ENCODE measurements at places on chromosomes 16 and 17.

- DNase-seq, result no peak
These were observed 121.2 kb downstream of the SNX29 start for GRCh38 chr16:12097523-12098428.

DNA sequence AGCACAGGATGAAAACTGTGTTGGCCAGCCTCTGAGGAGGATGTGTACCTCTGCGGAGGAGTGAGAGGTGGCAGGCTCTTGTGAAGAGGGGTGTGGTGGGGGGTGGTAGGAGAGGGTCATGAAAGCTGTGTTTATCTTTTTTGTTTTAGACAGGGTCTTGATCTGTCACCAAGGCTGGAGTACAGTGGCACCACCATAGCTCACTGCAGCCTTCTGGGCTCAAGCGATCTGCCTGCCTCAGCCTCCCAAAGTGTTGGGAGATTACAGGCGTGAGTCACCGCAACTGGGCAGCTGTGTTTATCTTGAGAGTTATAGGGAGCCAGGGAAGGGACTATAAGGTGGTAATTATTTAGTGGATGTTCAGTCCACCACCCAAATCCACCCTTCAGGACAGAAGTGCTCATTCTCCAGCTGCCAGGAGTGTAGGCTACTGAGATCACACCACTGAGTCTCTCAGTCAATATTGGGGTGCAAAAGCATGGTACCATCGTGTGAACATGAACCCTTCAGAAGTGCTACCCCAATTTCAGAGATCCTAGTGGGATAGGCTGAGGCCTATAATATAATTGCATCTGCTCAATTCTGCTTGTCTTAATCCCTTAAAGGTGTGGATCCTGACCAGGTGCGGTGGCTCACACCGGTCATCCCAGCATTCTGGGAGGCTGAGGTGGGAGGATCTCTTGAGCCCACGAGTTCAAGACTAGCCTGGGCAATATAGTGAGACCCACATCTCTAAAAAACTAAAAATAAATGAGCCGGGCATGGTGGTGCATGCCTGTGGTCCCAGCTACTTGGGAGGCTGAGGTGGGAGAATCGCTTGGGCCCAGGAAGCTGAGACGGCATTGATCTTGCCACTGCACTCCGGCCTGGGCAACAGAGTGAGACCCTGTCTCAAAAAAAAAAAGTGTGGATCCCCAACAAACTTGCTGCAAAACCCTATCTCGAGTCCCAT lies 788 bp upstream of the EXOC3L1 start:
- DNase-seq, result no peak

DNA sequence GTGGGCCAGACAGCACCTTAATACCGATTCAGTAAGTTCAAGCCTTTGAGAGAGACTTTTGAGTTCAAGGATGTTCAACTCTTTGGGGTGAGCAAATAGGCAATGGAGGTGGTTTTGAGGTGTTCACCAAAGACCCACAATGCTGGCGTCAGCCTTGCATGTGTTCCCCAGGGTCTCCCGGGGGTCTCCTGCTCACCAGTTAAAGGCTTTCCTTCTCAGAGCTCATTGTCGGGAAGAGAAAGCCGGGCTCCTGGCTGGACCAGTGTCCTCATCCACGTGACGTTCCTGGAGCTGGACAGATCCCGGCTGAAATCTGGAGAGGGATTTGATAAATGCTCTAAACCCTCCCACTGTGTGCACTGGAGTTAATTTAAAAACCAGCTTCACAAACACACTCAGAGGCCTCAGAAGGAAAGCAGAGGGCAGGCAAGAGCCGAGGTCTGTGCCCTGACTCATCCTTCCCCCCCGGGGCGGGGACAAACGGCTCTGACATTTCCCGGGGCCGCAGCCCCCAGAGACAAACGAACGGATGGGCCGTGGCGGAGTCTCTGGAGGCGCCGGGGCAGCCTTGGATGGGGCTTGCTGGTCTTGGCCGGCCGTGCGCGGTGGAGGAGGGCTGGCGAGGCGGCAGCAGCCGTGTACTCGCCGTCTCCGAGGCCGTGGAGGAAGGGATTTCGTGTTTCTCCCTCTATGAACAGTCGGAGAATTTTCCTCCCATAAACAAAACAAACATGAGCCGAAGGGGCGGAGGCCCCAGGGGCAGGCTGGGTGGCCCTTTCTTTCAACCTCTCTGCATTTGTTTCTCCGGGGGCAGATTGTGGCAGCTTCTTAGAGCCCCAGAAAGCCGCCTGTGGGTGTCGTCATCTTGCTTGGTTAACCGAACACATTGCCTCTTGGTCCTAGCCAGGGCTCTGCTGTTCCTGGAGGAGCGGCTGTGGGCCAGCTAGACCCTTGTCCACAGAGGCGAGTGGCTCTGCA lies 94.2 kb downstream of the NTN1 start:
- no peak for DNase-seq

GRCh38 chr17:56269556-56270389 lies 116.5 kb downstream of the ANKFN1 start:
- no peak for DNase-seq

DNA sequence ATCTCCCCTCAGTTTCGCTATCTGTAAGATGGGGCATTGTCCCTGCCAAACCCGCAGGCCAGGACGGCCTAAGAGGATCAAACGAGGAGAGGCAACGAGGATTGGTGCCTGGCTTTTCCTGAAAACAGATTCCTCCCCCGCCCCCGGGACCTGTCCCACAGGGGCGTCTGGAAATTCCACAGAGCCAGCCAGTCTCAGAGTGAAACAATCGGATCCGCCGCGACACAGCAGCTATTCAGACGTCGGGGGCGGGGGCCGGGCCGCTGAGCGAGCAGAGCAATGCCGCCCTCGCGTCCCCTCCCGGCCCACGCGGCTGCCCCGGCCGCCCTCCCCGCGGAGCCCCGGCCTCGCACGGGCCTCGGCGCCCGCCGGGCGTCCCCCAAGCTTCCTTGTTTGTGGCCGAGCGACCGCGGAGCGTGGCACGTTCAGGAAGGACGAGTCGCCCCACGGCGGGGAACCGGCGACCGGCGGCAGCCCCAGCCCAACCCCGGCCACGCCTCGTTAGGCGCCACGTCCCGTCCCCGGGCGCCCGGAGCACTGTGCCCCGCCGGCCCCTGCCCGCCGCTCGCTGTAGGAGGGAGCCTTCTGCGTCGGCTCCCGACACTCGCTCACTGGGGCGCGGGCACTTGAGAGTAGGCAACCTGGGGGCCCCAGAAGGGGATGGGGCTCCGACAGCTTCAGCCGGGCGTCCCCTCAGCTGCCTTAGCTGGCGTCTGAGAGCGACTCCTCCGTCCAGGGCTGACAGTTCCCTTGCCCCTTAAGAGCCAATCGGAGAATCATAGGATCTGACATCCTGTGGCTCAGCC lies 29.6 kb upstream of the PHOSPHO1 start:
- DNase-seq, result peak; percentile 78
